ENCODE measurements at places on chromosomes 16 and 17.

DNA sequence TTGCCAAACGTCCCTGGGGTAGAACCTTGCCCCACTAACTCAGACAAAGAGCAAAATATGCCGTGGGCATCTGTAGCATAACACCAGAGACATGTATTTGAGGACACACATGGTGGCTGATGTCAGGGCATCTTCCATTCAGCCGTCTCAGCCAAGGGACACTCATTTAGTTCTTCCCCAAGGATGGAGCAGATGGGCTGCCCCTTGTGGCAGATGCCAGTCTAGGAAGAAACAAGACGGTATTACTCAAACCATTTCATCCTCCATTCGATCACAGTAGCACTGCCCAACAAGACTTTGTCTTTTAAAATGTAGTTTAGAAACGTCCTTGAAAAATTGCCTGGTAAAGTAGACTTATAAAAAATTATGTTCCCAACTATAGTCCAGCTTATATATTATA is 937.6 kb upstream of the EEF2KMT start:
- DNase-seq: no peak

- no peak for DNase-seq
These were observed 63.3 kb downstream of the NOG start for GRCh38 chr17:56656701-56657327.

GRCh38 chr16:27671410-27671809 is 121.5 kb downstream of the KATNIP start:
- no peak for DNase-seq

- DNase-seq: no peak
These were observed 4.8 kb downstream of the SLC6A4 start for GRCh38 chr17:30230596-30231125.

DNA sequence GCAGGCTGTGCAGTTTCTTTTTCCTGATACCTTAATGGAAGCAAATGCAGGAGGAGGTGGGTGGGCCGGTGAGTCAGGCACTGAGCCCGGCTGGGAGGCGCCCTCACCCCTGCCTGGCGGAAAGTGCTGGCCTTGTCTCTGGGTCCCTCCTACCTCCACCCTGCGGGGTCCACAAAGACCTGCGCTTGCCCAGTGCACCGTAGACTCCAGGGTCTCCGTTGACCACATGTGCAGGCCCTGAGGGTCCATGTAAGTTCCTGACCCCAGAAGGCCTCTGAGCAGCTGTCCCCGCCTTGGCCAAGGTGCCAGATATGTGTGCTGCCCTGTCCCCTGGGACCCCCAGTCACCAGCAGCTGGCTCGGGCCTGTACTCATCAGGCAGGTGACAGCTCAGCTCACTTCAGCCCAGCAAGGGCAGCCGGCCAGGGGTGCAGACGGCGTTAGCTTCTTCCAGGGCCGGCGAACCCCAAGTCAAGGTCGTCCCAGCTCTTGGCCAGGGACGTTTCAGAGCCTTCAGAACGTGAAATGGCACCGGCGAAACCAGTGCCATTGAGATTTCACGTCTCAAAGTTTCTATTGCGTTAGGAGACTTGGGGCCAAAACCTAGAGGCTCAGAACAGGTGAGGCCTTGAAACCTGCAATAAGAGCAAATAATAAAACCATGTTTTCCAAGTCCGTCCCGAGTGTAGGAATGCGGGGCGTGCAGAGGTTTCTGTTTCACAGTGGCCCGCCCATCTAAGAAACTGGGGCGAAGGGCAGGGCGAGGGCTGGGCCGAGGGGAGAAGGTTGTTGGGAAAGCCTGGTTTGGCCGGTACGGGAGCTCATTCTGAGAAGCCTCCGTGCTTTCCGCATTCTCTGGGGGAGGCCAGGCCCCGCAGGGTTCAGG is 12.1 kb downstream of the METRNL start:
- DNase-seq: no peak

DNA sequence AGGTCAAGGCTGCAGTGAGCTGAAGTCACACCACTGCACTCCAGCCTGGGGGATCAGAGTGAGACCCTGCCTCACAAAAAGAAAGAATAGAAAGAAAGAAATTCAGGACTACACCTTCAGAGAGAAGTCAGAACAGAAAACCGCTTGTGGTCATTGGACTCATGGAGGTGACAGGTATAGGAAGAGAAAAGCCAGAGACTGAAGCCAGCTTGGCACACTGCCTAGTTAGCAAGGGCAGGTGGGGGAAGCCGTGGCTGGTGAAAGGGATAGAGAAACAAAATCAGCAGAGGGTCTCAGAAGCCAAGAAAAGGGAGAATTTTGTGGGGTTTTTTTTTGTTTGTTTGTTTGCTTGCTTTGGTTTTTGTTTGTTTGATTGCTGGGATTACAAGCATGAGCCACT is 32.9 kb upstream of the SKAP1 start:
- no peak for DNase-seq

GRCh38 chr17:59627274-59627673 is 7.6 kb downstream of the CLTC start:
- DNase-seq: no peak

DNA sequence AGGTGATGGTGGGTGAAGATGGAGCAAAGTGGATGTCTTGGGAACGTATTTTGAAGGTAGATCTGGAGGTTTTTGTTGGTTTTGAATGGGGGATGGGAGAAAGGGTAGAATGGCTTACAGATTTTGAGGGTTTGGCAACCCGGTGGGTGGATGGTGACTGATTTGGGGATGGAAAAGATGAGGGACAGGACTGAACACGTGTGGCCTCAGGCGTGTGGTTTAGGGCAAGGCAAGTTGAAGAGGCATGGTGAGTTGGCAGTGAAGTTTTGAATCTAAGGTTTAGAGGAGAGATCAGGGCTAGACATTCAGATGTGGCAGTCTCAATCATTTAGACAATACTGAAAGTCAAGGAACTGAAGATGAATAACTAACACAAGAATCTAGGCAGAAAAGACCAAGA is 5.0 kb upstream of the DCTPP1 start:
- DNase-seq: no peak

DNA sequence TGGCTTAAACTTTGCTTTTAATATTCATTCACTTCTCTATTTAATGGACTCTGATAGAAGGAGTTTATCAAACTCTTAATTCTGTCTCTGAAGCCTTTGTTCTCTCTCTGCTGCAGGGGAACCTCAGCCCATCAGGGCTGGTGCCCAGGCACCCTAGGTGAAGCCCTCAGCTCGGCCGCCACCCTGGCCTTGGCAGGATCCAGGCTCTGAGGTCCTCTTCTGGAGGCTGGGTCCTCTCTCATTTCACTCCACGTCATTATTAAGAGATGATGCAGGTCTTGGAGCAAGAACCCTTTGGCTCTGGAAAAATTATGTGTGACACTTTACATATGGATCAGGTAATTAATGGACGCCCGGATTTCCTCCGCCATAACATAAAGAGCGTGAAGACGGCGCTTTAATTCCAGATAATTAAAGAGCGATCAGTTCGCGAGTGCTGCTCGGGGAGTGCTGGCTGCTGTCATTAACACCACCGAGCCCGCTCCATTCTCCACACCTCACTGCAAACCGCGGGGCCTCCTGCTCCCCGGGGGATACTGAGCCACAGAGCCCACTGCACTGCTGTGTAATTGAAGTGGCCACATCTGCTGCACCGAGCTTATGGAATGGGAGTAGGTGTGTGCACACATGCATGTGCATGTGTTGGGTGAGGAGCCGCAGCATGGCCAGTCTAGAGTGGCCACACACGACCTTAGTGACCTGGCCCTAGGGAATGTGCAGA is 259.4 kb upstream of the TNRC6C start:
- DNase-seq: no peak

DNA sequence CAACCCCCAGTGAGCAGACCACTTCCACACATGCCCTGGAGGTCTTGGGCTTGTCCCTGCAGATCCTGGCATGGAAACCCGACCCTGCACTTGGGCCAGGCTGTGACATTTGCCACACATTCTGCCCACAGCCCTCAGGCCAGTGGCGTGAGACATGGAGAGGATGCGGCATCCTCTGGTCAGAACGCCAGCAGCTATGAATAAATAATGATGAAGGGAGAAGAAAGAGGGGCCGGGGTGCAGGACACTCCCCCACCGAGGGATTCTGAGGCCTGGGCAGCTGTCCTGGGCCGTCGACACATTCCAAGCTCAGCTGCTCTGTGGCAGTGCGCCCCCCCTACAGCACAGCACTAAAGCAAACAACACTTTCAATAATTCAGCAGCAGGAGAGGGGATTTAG is 148.8 kb downstream of the ENGASE start:
- DNase-seq: no peak

- no peak for DNase-seq
These were observed 296.3 kb downstream of the RBFOX1 start for GRCh38 chr16:7628981-7629380.

DNA sequence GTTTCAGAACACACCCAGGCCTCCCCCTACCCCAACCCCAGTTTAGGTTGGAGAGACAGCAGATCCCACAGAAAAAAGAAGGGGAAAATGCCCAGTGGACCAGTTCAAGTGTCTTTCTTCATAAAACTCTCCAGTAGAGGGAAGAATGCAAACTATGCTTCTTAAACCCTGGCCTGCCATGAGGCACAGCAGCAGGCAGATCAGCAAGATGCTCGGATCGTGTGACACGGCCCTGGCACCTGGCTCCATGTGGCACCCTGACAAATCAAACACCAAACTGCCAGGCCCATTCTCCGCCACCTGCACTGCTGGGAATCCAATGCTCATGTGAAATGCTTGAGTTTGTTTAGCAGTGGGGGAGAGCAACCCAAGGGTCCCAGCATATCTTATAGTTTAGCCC is 166.8 kb downstream of the SOX9 start:
- DNase-seq: peak; percentile 15

- no peak for DNase-seq
These were observed 10.0 kb upstream of the LITAF start for GRCh38 chr16:11596572-11597226.

GRCh38 chr17:68378268-68379176 is 78.8 kb downstream of the WIPI1 start:
- peak; percentile 99 for DNase-seq

DNA sequence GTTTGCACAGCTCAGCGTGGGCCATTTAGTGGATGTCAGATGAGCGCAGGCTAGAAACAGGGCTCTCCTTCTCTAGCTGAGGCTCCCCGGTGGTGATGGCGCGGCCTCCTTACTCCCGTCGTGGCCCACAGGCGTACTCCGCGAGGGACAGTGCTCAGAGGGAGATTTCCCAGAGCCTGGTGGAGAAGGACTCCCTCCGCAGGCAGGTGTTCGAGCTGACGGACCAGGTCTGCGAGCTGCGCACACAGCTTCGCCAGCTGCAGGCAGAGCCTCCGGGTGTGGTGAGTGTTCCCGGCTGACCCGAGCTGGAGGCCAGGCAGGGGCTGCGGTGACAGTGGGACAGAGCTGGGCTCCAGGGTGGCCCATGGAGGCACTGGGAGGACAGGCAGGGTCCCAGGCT is 21.4 kb downstream of the CARD14 start:
- no peak for DNase-seq

DNA sequence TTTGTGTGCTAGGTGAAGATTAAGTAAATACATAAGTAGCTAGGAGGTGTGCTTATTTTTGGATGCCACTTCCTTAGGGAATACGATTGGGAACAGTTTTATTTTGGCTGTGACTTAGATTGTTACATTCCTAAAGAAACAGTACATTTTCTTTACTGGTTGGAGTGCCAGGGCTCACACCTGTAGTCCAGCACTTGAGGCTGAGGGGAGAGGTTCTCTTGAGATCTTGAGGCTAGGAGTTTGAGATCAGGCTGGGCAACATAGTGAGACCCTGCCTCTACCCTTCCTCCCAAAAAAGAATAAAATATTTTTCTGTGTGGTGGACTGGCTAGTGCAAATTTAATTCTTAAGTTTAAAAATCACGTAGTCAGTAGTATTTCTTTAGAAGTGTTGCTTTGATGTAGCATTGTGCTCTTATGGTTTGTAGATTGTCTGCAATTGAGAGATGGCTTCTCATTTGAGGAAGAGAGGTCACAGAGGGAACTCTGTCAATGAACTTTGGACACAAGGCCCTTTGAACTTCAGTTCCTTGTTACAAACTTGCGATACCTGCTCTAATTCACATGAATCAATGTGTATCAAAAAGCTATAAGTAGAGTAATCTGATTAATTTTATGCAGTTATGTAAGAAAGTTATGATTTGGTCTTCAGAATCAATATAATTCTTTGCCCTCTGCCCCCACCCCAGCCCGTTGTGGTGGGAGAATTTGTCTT is 7.1 kb downstream of the HAPSTR1 start:
- no peak for DNase-seq

DNA sequence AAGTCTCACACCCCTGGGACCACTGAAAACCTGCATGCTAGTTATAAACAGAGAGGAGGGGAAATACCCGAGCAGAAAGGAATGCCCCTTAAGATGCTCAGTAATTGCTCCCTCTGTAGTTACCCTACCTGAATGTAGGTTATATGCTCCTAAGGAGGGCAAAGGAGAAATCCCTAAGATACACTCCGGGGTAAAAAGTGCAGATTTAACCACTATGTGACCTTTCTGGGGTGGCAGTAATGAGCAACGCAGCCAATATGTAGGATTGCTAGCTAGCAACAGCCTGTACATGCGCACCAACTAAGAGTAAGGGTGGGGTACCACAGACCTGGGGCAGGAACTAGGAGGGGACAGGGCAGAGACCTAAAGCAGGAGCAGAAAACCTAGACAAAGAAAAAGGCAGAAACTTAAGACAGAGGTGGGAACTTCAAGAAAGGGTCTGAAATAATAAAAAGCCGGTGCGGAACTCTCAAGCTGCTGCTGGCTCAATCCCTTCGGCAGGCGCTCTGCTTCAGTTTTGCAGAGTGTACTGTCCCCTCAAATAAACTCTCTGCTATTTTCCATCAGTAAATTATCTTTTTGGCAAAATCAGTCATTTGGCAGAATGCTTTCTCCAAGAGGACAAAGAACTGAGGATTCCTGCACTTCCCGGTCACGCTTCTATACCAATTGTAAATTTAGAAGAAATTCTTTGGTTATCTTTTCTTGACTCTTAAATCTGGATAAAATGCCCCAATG is 823.8 kb downstream of the CDH11 start:
- DNase-seq: no peak

DNA sequence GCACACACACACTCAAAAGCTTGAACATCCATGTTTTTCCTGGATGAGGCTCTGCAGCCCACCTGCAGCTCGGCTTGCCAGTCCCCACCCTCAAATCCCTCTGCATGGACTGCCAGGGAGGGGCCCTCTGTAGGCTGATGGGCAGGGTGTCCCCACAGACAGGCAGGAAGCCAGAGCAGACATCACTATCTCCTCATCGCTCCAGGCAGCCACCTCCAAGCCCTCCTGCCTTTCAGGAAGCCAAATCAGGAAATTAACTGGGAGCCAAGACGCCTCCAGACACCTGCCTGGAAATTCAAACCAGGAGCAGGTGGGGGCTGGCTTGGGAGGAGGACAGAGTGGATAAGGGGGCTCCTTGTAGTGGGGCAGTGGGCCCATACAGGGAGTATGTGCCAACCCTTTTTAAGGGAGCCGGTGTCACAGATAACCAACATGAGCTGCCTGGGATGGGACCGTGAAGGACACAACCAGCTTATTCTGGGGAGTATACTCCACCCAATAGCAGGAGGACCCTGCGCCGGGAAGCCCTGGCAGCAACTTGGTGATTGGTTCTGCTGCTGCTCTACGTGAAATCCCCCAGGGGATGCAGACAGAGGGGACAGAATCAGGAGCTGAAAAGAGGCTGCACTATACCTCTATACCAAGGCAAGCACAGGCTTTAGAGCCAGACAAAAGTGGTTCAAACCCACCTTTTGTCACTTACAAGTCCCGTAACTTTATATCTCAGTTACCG is 139.1 kb downstream of the CCT6B start:
- DNase-seq: no peak

Measured in choroid plexus epithelial cell (primary cell).